BJ (cell line): ENCODE measurements at places on chromosomes 6 and 20.

GRCh38 chr20:33821270-33821836 lies 10.2 kb downstream of the CHMP4B start:
- DNase-seq, result no peak

- no peak for DNase-seq
These were observed 28.3 kb downstream of the DLL1 start for GRCh38 chr6:170262489-170263088.

GRCh38 chr6:165519316-165519715 lies 143.7 kb downstream of the PDE10A start:
- DNase-seq, result no peak

GRCh38 chr6:41697861-41698781 lies 37.3 kb downstream of the TFEB start:
- DNase-seq, result peak; percentile 89

- no peak for DNase-seq
These were observed 480.2 kb upstream of the CHD6 start for GRCh38 chr20:42098418-42098817.

DNA sequence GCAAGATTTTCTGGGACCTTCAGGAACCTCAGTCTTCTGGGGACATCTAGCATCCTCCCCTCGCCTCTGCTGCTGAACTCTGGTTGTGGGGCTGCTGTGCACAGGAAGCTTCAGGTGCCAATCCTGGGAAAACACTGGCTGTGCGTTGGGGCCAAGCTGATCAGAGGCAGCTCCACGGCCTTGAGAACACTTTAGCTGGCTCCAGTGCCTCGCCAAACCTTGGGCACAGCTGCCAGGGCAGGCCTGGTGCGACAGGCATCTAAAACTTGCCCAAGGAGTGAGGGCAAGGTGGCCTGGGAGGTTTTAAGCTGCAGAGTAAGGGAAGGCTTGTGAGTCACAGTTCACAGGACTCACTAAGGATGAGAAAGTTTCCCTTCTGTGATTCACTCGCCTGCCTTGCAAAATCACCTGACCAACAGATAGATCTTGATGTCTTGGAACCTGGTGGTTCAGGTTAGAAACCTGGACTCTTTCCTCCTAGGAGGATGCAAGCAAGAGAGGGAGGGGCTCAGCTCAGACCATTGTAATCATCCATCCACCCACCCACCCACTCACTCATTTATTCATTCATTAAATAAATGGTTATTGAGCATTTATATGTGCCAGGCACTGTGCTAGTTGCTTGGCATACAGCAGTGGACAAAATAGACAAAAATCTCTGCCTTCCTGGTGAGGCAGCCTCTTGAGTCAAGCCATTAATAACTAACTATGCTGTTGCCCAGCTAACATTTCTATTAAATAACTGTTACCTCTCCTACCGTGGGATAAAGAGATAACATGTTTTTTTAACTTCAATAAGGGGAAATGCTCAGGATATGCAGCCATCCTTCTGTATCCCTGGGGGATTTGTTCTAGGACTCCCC lies 2.5 kb upstream of the SPATS1 start:
- no peak for DNase-seq

GRCh38 chr6:34384321-34385153 lies 7.9 kb downstream of the NUDT3 start:
- DNase-seq, result no peak

- no peak for DNase-seq
These were observed 2.5 kb downstream of the CST7 start for GRCh38 chr20:24951536-24952083.

DNA sequence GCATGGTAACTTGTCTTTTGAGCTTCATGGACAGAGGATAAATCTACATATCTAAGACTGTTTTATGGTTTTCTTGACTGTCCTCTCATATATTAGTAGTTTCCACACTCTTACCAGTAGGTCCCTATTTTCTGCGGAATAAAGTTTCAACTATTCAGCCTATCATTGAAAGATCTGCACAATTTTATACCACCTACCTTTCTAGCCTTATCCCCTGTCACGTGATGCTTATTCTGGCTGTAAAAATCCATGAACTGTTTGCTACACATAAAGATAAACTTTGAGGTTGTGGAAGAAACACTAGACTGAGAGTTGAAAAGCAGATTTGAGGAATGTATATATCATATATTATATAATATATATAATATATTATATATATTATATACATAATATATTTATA lies 423.8 kb downstream of the TENT5A start:
- no peak for DNase-seq
